ENCODE measurements at places on chromosomes 2 and 18.

- no peak for DNase-seq
These were observed 95.6 kb upstream of the PDE1A start for GRCh38 chr2:182522405-182522896.

DNA sequence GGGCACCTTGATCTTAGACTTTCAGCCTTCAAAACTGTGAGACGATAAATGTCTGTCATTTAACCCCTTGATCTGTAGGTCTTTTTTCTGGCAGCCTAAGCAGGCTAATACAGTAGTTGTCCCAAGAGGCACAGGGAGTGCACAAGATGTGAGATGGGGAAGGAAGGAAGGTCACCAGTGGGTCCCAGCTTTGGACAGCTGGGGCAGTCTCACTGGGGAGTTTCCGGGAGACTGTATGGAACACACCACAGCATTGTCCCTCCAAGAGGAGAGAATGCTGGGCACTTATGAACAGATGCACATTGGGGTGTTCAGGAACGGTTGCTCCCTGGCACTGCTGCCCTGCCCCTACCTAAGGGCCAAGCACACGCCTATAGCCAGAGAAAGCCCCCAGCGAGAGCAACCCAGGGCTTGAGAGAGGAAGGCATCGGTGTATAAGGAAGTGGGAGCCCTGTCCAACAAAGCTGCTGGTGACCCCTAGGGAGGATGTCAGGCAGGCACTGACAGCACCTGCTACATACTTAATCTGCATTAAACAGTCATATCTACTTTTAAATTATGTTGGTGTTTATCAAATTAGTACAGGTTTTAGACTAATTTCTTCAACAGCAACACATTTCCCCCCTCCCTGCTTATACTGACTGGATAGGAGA is 11.6 kb upstream of the NCK2 start:
- no peak for DNase-seq

GRCh38 chr2:238145046-238145445 is 6.6 kb downstream of the KLHL30 start:
- no peak for DNase-seq

DNA sequence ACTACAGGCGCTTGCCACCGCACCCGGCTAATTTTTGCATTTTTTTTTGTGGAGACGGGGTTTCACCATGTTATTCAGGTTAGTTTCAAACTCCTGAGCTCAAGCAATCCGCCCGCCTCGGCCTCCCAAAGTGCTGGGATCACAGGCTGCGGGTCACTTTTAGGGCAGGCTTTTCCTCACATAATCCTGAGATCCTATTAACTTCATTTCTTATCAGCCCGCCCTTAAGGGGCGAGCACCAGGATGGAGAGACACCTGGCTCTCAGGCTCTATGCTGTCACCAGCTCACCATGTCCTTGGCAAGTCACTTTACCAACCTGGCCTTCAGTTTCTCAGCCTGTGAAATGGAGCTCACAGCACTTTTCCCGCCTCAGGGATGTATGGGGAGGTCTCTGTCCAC is 23.0 kb downstream of the ZFP36L2 start:
- DNase-seq: no peak

GRCh38 chr18:22609642-22610041 is 191.9 kb upstream of the CTAGE1 start:
- no peak for DNase-seq

- DNase-seq: no peak
These were observed 779.2 kb downstream of the CNTNAP5 start for GRCh38 chr2:124804014-124804940.

GRCh38 chr18:2916184-2916583 is 69.4 kb downstream of the EMILIN2 start:
- no peak for DNase-seq

- DNase-seq: no peak
These were observed 202.3 kb downstream of the MYCN start for GRCh38 chr2:16142383-16143361.

- DNase-seq: no peak
These were observed 230.7 kb downstream of the KCNH7 start for GRCh38 chr2:162607915-162608314.

DNA sequence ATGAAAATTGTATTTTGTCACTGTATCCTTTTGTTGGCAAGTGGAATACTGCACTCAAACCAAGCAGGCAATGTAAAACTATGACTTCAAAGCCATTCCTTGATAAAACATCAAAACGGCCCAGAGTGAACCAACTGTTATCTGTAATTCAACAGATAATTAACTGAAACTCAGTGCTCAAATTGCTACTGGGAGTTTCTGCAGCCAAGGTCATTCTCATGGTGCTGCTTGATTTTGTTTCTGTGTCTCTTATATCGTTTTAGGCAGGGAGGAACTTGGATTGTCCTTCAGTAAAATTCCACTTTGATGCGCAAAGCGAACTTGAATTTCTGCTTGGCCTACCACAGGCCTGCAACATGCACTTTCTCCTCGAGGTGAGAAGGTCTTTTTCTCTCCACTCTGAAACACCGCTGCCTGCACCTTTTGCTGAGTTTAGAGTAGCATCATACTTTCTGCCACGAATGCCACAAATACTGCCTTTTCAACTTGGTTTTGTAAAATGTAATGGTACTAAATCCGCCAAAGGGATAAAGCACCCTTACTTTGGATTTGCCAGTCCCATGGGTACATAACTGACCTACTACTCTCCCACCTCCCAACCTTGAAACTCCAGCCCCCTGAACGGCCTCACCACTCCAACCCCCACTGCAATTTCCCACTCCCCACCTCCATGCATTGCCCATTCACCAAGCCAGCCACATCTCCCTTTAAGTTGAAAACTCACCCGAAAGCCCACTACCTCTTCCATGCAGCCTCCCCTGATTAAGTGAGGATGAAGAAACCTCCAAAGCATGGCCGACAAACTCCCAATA is 204.7 kb downstream of the TGIF1 start:
- no peak for DNase-seq

GRCh38 chr2:10541775-10542432 is 93.8 kb upstream of the ODC1 start:
- DNase-seq: no peak

DNA sequence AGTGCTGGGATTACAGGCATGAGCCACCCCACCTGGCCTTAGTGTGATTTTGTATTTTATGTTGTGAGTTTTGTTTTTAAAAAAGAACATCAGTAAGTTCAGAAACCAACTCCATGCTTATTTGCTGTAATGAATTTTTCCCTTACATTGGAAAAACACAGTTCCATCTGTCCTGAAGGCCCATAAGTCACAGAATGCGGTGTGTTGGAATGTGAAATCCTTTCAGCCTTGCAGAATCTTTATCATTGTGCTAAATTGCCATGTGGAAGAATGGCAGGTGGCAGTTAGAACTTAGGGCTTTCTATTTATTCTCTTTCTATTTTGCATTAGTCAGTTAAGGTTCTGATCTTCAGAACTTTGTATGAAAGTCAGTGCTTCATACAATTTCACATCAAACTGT is 52.6 kb downstream of the NEDD4L start:
- DNase-seq: no peak

- DNase-seq: peak; percentile 48
These were observed at the start of gene ZNF236 for GRCh38 chr18:76822506-76823160. Gene ZNF236 (plus strand): TSS chr18:76822557. CDS start chr18:76822608, 51 bp downstream.

DNA sequence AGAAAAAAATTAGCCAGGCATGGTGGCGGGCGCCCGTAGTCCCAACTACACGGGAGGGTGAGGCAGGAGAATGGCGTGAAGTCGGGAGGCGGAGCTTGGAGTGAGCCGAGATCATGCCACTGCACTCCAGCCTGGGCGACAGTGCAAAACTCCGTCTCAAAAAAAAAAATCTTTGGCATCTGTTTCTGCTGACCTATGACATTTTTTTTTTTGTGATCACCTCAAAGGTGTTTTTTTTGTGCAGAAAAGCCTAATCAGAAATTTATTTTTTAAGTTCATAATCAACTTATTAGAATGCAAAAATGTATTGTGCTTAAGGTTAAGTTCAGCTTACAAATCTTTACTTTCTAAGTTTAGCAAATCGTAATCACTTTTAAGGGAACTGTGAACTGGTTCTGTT is 45.6 kb downstream of the NAB1 start:
- DNase-seq: no peak

DNA sequence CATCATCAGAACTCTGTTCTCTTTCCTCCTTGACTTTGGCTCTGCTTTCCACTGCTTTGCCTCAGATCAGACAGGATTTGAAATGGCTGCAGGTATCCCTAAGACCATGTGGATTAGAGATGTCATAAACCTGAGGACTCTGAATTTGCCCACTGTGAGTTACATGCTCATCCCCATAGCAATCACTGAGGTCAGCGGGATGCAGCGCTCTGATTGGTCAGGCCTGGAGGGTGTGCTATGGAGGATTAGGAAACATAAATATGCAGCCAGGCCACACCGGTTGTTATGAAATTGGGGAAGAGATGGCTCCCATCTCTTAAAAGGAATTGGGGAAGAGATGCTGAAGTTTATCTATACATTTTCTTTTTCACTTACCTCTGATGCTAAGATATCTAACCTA is 73.7 kb upstream of the DNAJC10 start:
- DNase-seq: no peak

DNA sequence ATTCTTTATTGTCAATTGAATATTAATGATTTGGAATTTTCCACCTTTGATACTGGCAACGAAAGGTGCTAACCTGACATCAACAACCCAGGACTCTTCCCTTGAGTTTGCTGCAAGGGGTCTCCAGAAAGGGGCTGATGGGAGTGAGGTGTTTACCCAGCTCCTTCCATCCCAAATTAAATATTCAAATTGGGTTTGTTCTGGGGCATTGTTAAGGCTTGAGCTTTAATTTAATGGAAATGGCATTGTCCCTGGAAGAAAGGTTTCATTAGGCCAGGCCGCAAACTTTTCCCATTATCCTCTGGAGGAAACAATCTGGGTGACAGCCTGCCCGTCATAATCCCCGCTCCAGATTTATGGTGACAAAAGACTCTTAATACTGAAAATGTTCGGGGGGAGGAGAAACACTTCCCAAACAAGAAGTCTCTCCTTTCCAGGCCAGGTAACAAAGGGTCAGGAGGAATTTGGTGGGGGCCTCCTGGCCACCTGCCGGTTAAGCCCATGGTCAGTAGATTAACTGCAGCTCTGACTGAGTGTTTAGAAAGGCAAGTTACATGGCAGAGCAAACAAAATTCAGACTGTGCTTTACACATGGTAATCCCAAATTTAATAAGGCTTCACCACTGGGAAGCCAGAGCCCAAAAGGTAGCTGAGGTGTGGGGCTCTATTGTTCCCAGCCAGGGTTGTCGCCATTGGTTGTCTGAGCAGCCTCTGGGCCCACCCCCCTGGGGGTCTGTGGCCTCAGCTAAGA is 151.4 kb upstream of the SIX3 start:
- DNase-seq: no peak

GRCh38 chr2:1754046-1754445 is 9.7 kb upstream of the PXDN start:
- no peak for DNase-seq

GRCh38 chr2:105989070-105989469 is 205.0 kb downstream of the UXS1 start:
- no peak for DNase-seq

GRCh38 chr18:56289381-56289780 is 349.0 kb downstream of the TXNL1 start:
- DNase-seq: no peak

- DNase-seq: no peak
These were observed 421.6 kb upstream of the VWC2L start for GRCh38 chr2:213989207-213989606.

DNA sequence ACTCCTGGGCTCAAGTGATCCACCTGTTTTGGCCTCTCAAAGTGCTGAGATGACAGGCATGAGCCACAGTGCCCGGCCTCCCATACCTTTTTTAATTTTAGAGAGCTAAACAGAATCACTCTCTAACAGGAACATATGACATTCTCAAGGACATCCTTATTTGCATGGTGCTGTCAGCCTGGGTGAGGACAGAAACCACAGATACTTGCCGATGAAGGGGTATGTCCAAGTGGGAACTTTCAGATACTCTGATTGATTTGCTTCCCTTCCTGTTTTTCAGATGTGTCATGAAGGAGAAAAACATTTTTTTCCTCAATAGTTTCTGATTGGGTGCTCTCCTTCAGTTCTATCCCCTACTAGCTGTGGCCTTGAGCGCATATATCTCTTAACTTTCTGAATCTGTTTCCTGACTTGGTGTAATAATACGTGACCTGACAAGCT is 49.6 kb downstream of the MYO3B start:
- no peak for DNase-seq

DNA sequence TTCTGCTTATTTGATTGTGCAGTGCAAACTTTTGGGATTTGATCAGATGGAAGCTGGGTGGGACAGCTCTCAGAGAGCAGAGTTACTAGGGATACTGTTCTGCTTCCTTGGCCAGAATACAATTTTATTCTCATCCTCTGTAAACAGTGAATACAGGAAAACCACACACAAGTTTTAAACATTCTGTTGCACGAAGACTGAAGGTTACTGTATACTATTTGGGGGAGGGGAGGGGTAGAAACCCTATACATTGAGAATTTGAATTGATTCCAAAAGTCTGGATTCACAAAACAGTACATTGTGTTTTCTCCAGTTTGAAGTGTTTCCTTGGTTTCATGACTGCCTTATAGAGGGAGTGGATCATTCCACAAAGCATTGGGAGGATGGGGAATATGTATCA is 149.9 kb downstream of the SETBP1 start:
- DNase-seq: no peak

- no peak for DNase-seq
These were observed 155.3 kb downstream of the MSH2 start for GRCh38 chr2:47558116-47558767.

DNA sequence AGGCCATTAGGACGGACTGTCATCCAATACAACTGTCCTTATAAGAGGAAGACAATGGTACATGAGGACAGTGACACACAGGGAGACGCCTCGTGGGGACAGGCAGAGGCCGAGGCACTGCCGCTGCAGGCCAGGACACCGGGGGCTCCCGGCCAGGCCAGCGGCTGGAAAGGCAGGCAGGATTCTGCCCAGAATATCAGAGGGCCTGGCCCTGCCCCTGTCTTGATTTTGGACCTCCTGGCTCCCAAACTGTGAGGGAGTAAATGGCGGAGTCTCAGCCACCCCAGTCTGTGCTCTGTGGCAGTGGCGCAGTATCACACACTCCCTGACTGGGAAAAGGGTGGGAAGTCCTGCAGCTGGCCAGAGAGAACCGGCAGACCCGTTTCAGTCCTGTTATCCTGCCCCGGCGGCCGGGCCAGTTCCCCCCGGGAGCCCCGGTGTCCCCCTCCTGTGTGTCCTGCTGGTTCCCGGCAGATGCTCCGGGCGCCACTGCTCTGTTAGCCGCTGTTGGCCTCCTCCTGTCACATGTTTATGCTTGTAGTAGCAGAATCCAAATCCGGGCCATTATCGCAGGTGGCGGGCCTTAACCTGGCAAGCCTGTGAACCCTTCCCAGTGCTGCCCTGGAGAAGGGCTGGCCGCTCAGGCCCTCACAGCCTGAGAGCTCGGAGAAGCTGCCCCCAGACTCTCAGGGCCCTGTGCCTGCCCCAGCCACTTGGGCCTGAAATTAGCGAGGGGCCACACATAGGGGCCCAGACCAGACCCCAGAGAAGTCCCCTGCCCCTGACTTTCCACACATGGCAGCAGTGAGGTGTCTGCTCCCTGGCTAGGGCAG is 31.4 kb upstream of the TAF1B start:
- DNase-seq: no peak
